ENCODE measurements at places on chromosomes 13 and 19.
A peak's percentile ranks its signal among the peaks of the same experiment; 100 is the strongest.

DNA sequence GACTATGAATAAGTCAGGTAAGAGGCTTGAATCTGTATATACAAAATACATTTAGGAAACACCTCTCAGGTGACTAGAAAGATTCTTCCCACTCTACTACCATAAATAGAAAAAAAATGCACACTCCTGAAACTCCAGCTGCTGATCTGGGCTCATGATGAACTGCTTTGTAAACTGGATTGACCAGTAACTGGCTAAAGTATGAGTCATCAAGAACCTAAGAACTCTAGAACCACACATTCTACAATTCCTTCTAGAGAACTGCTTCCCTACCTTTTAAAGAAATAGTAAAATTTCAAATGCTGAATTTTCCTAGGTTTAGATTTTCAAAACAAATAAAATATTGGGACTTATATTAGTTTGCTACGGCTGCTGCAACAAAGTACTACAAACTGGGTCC lies 55.2 kb downstream of the ELF1 start:
- no peak for DNase-seq
- H3K36me3 ChIP-seq: no peaks in the 10 kb centered on the region
- no peak overlapping the region for H3K27ac ChIP-seq
- H3K4me1 ChIP-seq: no peaks in the 10 kb centered on the region
- no peaks in the 10 kb centered on the region for H3K27me3 ChIP-seq
- H3K4me3 ChIP-seq: no peak overlapping the region

DNA sequence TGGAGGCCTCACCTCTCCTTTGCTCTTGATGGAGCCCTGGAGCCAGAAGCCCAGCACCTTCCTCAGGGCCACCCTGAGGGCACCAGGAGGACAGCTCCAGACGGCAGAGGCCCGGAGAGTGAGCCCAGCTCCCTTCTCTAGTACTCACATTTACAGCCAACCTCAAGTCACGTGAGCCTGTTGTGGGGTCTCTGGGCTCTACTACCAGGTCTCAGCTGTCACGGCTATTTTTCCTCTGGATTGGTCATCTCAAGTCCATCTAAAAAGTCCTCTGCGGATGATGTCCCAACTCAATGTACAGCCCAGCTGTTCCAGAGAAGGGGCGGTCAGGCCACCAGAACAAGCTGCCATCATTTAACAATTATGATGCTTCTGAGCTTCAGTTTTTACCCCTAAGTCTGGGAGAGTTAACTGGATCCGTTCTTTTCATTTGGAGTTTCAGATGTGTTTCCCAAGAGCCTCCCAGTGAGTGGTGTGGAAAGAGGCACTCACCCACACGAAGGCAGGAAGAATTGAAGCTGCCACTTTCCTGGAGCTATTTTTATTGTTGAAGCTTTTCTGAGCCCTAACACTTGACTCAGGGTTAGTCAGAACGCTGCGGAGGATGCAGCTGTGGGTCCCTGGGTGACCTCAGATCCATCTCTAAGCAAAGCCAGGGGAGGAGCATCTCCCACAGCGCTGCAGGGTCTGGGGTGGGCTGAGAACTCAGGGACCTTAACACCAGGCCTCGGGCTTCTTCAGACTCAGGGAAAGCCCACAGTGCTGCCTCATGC lies 143.5 kb upstream of the UBL3 start:
- no peak overlapping the region for H3K27ac ChIP-seq
- H3K4me1 ChIP-seq: no peaks in the 10 kb centered on the region
- H3K4me3 ChIP-seq: no peak overlapping the region
- H3K36me3 ChIP-seq: no peaks in the 10 kb centered on the region
- no peak for DNase-seq
- no peaks in the 10 kb centered on the region for H3K27me3 ChIP-seq

- no peak overlapping the region for H3K4me3 ChIP-seq
- H3K27me3 ChIP-seq: no peaks in the 10 kb centered on the region
- H3K4me1 ChIP-seq: no peaks in the 10 kb centered on the region
- H3K36me3 ChIP-seq: no peaks in the 10 kb centered on the region
Measured at GRCh38 chr13:111462221-111462764, 141.9 kb downstream of the TEX29 start.

DNA sequence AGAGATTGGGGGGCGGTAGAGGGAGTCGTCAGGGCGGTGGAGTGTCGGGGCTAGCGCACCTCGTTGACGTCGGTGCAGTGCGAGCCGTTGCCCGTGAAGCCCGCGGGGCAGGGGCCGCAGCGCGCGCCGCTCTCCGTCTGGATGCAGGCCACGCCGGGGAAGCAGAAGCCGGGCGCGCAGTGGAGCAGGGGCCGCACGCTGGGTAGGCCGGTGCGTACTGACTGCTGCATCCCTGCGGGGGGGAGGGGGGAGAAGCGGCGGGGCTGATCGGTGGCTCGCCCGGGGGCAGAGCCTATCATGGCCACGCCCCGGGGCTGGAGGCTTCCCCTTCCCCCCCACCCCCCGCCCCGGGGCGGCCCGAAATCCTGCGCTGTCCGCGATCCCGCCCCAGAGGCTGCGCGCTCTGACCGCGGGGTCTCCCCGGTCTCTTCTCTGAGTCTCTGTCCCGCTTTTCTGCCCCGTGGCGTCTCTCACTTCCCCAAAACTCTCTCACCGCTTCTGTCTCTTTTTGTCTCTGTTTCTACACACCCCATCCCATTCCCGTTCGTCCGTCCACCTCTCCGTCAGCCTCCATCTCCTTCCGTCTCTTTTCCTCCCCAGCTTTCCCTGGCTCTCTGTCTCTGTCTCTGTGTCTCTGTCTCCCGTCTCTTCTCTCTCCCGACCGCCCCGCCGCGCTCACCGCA lies 1.1 kb downstream of the COMP start:
- peaks cover 12% of the 10 kb centered on the region for H3K4me1 ChIP-seq
- peaks cover 98% of the 10 kb centered on the region for H3K27me3 ChIP-seq
- DNase-seq: peak; percentile 84

GRCh38 chr19:55068950-55069864 lies 6.3 kb upstream of the RDH13 start:
- peak overlapping the region; percentile 70 for H3K4me3 ChIP-seq
- no peaks in the 10 kb centered on the region for H3K36me3 ChIP-seq
- H3K27me3 ChIP-seq: peaks cover 90% of the 10 kb centered on the region
- H3K4me1 ChIP-seq: no peaks in the 10 kb centered on the region

GRCh38 chr19:1019980-1020867 lies 699 bp downstream of the TMEM259 start:
- peak overlapping the region; percentile 39 for H3K27ac ChIP-seq
- H3K36me3 ChIP-seq: no peaks in the 10 kb centered on the region
- H3K4me1 ChIP-seq: peaks cover 8% of the 10 kb centered on the region
- H3K27me3 ChIP-seq: no peaks in the 10 kb centered on the region
- peak; percentile 33 for DNase-seq
- peak overlapping the region; percentile 91 for H3K4me3 ChIP-seq

DNA sequence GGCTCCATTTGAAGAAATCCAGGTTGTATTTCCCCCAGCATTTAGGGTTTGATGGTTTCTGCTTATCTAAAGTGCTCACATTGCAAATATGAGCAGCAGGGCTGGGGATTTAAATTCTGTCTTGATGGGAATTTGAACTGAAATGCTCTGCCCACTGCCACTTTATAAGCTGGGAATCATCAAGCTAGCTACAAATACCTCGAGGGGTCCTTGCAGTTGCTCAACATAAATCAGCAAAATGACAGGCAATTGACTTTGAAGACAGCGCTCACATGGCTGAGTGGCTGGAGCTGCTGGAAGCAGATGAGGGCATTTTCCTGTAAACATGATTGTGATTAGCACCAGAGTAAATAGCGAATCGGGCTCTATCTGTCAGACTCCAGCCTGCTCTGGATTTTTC lies 39.4 kb upstream of the MEDAG start:
- no peak overlapping the region for H3K4me3 ChIP-seq
- H3K36me3 ChIP-seq: no peaks in the 10 kb centered on the region
- H3K4me1 ChIP-seq: peaks cover 40% of the 10 kb centered on the region
- no peak for DNase-seq
- no peak overlapping the region for H3K27ac ChIP-seq
- H3K27me3 ChIP-seq: peaks cover 14% of the 10 kb centered on the region

GRCh38 chr13:90498096-90498495 lies 849.4 kb upstream of the MIR17HG start:
- H3K4me3 ChIP-seq: no peak overlapping the region
- H3K36me3 ChIP-seq: no peaks in the 10 kb centered on the region
- no peaks in the 10 kb centered on the region for H3K4me1 ChIP-seq
- no peak overlapping the region for H3K27ac ChIP-seq
- H3K27me3 ChIP-seq: no peaks in the 10 kb centered on the region

- no peaks in the 10 kb centered on the region for H3K36me3 ChIP-seq
- no peak overlapping the region for H3K4me3 ChIP-seq
- DNase-seq: no peak
- no peaks in the 10 kb centered on the region for H3K27me3 ChIP-seq
- no peak overlapping the region for H3K27ac ChIP-seq
Measured at GRCh38 chr13:23859904-23860303, 29.3 kb downstream of the MIPEP start.

- H3K36me3 ChIP-seq: no peaks in the 10 kb centered on the region
- H3K27me3 ChIP-seq: no peaks in the 10 kb centered on the region
- no peak overlapping the region for H3K4me3 ChIP-seq
- H3K4me1 ChIP-seq: no peaks in the 10 kb centered on the region
- DNase-seq: peak; percentile 89
- no peak overlapping the region for H3K27ac ChIP-seq
Measured at GRCh38 chr19:43446746-43447489, 18.5 kb downstream of the LYPD3 start.

GRCh38 chr13:25130944-25131343 lies 35.0 kb downstream of the PABPC3 start:
- H3K4me3 ChIP-seq: no peak overlapping the region
- no peak overlapping the region for H3K27ac ChIP-seq
- no peaks in the 10 kb centered on the region for H3K27me3 ChIP-seq
- no peak for DNase-seq
- H3K4me1 ChIP-seq: peaks cover 25% of the 10 kb centered on the region
- peaks cover 4% of the 10 kb centered on the region for H3K36me3 ChIP-seq

DNA sequence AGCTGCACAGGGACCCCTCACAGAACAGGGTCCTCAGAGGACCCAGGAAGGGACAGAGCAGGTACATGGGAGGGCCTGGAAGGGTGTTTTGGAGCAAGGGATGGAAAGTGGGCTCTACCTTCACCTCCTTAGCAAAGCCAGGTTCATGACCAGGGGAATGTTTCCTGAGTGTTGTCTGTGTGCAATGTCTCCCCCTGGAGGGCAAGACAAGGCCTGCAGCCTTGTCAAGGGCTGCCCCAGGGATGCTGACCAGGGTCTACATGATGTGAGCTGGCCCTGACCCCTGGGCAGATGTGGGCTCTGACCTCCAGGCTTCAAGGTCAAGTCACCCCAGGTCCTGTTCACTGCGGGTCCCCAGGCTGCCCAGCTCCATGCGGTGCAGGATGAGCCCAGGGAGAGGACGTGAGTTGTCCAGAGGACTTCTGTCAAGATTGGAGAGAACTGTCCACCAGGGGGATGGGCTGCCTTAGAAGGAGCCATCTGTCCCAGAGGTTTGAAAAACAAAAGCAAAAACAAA lies 1.0 kb upstream of the CEACAM1 start:
- peaks cover 11% of the 10 kb centered on the region for H3K4me1 ChIP-seq
- no peak overlapping the region for H3K4me3 ChIP-seq
- no peaks in the 10 kb centered on the region for H3K27me3 ChIP-seq
- H3K27ac ChIP-seq: no peak overlapping the region

- H3K4me1 ChIP-seq: peaks cover 35% of the 10 kb centered on the region
- H3K36me3 ChIP-seq: peaks cover 14% of the 10 kb centered on the region
- no peaks in the 10 kb centered on the region for H3K27me3 ChIP-seq
Measured at GRCh38 chr13:77113496-77113895, 86.5 kb upstream of the FBXL3 start.

DNA sequence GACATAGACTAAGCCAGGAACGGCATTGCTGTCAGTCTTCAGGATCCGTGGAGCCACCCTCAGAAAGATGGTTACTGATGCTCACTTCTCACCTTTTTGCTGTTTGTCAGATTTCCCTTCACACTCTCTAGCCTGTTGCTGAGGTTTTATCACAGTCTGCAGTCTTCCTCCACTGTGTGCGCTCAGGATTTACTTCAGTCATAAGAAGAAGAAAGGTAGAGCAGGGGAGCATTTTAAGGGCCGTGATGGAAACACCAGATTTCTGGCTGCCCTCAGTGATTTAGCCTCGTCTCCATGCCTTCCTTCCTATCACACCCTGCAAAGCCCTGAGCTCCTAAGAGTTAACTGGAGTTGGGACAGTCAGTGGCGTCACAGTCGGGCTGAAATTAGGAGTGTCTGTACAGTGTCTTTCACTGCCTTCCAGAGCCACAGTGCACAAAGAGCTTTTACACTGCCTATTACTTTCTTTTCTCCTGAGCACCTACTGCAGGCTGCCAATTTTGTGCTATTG lies 60.0 kb upstream of the GPR183 start:
- H3K4me1 ChIP-seq: peaks cover 5% of the 10 kb centered on the region
- H3K27ac ChIP-seq: peak overlapping the region; percentile 40
- H3K27me3 ChIP-seq: no peaks in the 10 kb centered on the region
- no peaks in the 10 kb centered on the region for H3K36me3 ChIP-seq
- DNase-seq: no peak

DNA sequence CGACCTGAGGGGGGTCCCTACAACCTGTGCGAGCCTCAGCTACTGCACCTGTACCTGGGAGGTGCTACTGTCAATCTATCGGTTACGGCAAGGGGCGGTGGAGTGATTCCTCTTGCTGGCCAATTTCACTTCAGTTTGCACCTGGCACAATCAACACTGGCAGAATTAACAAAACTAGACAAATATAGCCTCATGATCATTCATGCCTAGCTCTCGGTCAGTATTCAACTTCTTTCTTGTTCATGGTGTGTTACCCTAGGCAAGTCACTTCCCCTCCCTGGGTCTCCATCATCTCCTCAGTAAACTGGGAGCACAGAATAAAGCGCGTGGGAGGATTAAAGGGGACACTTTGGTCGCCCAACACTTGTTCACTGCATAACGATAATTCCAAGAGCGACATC lies 618 bp downstream of the HAUS8 start:
- peak overlapping the region; percentile 87 for H3K27ac ChIP-seq
- peak overlapping the region; percentile 89 for H3K4me3 ChIP-seq
- H3K4me1 ChIP-seq: peaks cover 15% of the 10 kb centered on the region
- no peak for DNase-seq

DNA sequence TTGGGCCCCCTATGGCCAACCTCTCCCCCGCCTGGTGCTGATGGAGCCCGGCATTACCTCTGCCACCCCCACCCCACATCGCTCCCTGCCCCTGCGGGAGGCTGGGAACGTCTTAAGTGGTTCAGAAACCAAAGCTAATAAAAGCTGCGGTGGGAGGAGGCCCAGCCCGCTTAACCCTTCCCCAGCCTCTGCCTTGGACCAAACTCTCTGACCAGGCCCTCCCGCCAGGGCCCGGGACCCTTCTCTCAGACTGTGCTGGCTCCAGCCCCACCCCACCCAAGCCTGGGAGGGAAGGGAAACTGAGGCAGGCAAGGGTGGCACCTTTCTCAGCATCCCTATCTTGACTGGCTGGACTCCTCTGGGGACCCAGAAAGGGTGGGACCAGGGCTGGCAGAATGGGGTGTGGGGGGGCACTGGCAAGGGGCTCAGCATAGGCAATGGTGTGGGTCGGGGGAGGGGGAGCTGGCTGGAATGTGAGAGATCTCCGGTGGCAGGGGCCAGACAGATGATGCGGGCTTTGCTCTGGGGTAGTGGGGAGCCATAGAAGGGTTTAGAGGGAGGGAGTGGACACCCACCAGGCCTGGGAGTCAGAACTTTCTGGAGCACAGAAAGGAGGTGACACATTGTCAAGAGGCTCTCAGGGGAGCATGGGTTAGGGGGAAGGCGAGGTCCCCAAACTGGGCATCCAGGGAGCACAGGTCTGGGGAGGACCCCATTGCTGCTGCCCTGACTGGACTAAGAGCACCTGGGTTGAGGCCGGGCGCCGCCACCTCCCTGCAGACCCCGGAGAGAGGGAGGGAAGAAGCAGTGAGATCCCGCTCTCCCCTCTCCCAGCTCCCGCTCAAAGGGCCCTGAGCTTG lies 21.9 kb downstream of the SMIM24 start:
- peaks cover 69% of the 10 kb centered on the region for H3K27me3 ChIP-seq
- H3K4me3 ChIP-seq: peak overlapping the region; percentile 56
- H3K36me3 ChIP-seq: no peaks in the 10 kb centered on the region
- peak; percentile 41 for DNase-seq
- no peak overlapping the region for H3K27ac ChIP-seq

All from GM23338 (cell line).